ENCODE measurements at places on chromosomes 2 and 18. TPM values are rescaled to one million over a fixed set of nuclear protein-coding genes. Genes with fewer than 3 reads are reported as not detected.

- DNase-seq, result no peak
Measured at GRCh38 chr2:224876522-224876921, 160.4 kb upstream of the CCDC195 start.

- DNase-seq, result no peak
Measured at GRCh38 chr2:222912117-222912516, 51.3 kb downstream of the ACSL3 start.

- no peak for DNase-seq
Measured at GRCh38 chr2:170147576-170147975, 30.4 kb upstream of the MYO3B start.

DNA sequence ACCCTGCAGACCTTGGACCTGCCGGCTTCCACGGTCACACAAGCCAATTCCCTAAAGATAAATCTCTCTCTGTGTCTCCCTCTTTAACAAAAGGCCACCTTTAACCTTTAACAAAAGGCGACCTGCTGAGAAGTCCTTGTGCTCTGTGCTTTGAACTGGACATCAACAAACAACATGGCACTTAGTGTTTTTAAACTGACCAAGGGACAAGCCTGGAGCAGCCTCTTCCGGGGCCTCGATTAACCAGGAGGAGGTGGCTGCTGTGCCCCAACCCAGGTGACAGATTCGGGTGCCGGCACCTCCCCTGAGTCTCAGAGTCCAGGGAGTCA is 135.3 kb downstream of the RTP5 start:
- no peak for DNase-seq

- no peak for DNase-seq
Measured at GRCh38 chr2:63424329-63425078, 163.8 kb downstream of the WDPCP start.

DNA sequence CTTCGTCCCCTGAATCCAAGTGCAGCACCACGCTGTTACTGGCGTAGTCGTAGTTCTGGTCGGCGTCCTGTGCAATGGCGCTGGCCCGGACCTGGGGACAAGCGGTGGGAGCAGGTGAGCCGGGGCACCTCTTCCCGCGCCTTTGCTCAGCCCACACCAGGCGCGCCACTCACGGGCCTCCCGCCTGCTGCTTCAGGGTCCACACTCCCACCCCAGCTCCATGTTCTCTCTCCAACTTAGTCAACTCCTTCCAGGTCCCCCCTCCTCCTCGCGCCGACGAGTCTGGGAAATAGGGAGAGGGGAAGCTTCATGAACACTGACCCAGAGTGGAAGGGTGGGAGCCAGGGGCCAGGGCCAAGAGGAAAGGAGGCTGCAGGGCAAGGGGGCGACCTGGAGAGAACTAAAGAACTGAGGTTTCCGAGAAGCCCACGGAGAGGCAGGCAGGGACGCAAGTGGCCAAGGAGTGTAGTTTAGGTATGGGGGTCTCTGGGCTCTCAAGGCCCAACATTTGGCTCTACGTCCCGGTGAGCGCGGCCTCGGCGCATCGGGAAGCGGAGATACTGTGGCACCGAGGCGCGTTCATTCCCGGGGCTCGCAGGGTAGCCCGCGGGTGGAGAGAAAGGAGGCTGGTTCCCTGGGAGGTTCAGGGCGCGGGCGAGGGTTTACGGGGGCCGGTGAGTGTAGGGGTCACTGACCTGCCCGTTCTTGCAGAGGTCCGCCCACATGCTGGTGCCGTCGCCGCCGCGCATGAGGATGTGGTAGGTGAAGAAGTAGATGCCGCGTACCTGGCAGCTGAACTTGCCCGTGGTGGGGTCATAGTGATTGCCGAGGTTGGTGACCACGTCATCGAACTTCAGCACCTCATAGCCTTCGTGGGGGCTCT is 1.4 kb downstream of the C1QL2 start:
- no peak for DNase-seq

DNA sequence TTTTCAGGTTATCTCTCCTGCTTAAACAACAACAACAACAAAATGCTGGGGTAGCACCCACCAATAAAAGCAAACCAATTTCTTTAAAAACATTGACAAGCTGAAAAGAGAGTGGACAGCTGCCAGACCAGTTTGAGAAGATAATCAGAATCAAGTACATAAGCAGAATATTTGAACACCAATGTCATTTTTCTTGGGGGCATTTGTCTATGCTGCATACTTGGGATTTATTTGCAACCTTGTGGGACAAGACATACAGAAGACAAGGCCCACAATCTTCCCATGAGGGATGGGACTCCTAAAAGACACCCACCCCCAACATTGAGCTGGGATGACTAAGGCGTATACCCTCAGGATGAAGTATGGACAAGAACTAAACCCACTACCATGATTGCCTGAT is 62.2 kb upstream of the NXPH2 start:
- no peak for DNase-seq

DNA sequence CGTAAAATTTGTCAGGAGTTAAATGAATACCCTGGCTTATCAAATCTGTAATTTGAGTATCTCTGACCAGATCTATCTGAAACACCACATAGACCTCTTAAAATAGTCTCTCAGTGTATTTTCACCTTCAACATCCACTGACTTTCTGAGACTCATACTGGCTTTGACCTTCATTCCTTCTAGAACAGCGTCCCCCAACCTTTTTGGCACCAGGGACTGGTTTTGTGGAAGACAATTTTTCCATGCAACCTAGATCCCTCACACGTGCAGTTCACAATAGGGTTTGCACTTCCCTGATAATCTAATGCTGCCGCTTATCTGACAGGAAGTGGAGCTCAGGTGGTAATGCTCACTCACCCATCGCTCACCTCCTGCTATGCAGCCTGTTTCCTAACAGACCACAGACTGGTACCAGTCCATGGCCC is 3.2 kb downstream of the NBAS start:
- no peak for DNase-seq

- DNase-seq, result no peak
Measured at GRCh38 chr2:232896111-232896510, 26.0 kb downstream of the SNORC start.

GRCh38 chr2:230866756-230867523 is 2.2 kb downstream of the ITM2C start:
- DNase-seq, result peak; percentile 78

- DNase-seq, result no peak
Measured at GRCh38 chr2:46175419-46175818, 121.8 kb upstream of the EPAS1 start.

GRCh38 chr2:12767996-12768624 is 51.4 kb downstream of the TRIB2 start:
- DNase-seq, result no peak

DNA sequence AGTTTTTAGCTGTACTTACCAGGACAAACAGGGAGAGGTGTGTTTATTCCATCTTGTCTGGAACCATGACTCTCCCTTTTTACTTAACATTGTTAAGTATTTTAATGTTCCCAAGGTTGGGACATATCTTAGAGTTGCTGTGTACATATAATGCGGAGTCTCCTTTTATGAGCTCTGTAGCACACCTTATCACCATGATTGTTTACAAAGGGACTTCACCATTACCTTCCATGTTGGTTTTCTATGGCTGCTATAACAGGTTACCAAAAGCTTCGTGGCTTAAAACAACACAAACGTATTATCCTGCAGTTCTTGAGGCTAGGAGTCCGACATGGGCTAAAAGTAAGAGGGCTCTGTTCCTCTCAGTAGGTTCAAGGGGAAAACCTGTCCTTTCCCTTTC is 164.3 kb downstream of the GALNT1 start:
- DNase-seq, result no peak

- no peak for DNase-seq
Measured at GRCh38 chr2:105383432-105384166, 15.3 kb downstream of the FHL2 start.

DNA sequence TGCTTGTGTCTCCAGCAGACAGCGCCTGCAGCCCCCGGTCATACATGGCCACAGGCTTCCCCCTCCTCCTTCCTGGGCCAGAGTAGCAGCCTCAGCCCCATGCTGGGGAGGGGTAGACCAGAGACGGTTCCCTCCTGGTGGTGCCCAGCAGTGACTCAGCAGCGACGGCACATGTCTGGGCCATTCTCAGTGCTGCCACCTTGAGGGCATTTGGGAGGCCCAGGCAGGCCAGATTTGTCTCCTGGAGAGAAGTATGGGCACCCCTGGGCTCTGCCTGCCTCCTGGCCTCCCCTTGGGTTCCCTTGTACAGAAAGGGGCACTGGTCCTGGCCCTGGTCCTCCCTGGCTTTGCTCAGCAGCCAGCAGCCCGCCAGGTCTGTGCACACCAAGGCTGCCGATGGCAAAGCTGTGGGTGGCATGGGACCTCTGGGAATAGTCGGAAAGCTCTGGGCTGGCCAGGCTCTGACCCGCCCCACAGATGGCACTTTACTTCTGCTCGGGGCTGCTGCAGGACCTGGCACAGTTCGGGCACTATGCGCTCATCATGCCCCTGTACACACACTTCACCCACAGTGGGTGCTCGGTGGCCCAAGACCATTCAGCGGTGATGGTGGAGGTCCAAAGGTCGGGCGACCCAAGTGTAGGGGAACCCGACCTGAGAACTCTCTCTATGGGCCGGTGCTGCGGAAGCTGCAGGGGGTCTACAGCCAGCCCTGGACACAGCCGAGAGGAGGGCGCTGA is 11.4 kb upstream of the ALPI start:
- peak; percentile 65 for DNase-seq

DNA sequence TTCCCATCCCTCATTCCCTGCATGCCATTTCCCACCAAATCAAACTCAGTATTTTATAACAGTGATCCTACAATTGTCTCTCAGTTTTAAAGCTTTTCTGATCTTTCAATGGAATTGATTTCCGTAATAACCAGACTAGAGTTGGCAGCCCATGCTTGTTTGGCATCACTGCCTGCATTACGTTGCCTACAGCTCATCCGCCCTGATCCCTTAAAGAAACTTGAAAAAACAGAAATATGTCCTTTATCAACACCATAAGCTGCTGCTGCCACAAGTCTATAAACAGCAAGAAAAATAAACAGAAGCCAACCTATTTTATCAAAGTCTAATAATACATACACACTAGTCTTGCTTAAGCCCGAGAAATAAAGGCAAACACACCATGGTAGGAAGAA is 331.0 kb downstream of the METTL4 start:
- DNase-seq, result no peak

DNA sequence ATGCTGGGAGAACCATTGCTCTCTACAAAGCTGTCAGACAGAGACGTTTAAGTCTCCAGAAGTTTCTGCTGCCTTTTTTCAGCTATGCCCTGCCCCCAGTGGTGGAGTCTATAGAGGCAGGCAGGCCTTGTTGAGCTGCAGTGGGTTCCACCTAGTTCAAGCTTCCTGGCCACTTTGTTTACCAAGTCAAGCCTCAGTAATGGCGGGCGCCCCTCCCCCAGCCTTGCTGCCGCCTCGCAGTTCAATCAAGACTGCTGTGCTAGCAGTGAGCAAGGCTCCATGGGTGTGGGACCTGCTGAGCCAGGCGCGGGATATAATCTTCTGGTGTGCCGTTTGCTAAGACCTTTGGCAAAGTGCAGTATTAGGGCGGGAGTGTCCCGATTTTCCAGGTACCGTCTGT is 52.7 kb upstream of the SCYGR2 start:
- DNase-seq, result no peak

GRCh38 chr2:218821605-218822211 is 9.9 kb downstream of the PRKAG3 start:
- no peak for DNase-seq

DNA sequence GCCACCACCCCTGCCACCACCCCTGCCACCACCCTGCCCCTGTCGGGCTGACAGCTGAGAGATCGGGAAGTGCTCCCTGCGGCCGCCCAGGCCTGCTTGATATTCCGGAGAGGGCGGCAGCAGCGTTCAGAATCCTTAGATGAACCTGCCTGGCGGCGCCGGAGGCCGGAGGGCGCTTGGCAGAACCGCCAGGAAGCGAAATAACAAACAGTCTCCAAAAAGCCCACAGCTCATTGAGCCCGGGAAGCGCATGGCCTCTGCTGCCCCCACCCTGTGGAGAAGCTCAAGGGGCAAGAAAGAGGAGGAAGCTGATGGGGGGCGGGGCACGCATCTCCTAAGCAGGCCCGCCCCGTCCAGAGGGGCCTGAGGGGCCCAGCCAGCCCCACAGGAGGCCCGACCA is 92.2 kb upstream of the MBOAT2 start:
- peak; percentile 76 for DNase-seq

GRCh38 chr2:226655871-226656270 is 143.7 kb downstream of the IRS1 start:
- no peak for DNase-seq

DNA sequence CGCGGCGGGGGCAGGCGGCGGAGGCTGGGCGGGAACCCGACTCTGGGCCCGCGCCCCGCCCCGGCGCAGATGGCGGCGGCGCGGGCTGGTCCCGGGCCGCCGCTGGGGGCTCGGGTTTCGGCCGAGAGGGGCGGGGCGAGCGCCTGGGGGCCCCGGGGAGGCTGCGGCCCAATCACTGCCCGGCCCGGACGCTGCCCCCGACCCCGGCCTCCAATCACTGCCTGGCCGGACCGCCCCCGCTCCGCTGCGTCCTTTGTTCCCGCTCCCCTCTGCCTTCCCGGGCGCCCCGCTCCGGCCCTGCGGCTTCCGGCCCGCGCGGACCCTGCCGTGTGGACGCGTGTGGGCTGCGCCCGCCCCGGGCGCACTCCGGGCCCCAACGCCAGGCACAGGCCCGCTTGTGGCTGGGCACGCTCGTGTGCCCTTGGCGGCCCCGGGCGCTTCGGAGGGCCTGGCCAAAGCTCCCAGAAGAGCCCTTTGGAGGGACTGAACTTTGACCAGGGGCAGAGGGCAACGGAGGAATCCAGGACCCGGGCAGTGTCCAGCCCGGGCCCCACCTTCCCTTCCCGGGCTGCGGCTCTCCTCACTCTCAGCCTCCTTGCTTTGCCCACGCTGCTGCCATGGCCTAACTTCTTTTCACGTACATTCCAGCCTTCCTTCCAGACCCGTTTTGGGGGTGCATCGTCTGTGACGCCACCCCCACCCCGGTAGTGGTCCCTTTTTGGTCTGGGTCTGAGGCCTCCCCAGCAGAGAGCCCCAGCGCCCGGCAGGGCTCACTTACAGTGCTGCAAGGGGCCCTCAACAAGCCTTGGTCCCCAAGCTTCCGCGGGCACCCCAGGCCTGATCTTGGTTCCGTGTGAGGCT is 27.1 kb upstream of the PTMA start:
- DNase-seq, result peak; percentile 84

- no peak for DNase-seq
Measured at GRCh38 chr2:231425811-231426703, 30.5 kb downstream of the B3GNT7 start.

DNA sequence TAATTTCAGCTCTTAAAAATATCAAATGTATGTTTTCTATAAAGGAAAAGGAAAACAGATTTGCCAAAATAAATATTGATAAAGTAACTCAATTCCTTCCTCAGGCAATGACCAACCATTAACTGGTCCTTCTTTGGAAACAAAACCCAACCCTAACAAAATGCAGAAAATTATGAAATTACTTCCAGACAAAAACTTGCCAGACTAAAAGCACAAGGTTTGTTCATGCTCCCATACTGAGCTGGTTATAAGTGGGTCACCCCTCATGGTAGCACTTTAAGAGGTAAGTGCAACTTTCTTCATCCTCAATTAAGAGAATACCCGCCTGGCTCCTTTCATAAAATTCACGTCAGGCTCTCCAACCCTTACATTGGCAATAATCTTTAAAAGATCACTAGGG is 31.1 kb upstream of the TTC32 start:
- no peak for DNase-seq

GRCh38 chr18:44743631-44744030 is 62.9 kb downstream of the SETBP1 start:
- no peak for DNase-seq

GRCh38 chr2:170298861-170299429 is 121.0 kb downstream of the MYO3B start:
- DNase-seq, result peak; percentile 6

Gene OTOS
- total RNA-seq, result not detected

Gene STAT4
- 6.6 TPM for total RNA-seq

Gene POTEI
- 0.55 TPM for total RNA-seq

Gene SLC19A3
- 4.5 TPM for total RNA-seq

Gene SP5
- not detected for total RNA-seq

Gene DES
- 1,078 TPM for total RNA-seq

Gene KIF3C
- 7.3 TPM for total RNA-seq

Gene NHEJ1
- total RNA-seq, result 4.5 TPM
